ENCODE measurements at places on chromosomes 7 and 10.

GRCh38 chr7:31692871-31693270, 5.9 kb downstream of the PPP1R17 start:
- DNase-seq = no peak

DNA sequence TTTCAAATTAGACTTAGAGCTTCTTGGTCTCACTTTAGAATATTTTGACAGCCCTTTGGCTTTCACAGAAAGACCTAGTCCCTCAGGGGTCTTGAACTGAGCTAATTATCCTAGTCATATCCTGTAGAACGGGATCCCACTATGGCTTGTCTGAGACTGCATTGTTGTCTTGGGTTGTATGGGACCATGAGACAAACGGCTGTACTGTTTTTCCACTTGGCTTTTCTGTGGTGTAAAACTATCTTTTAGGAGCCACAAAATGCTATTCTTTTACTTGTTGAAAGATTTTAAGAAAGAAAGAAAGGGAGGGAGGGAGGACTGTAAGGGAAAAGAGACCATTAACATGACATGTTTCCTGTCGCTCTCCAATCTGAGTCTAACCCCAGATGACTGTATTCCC, 432.5 kb downstream of the AUTS2 start:
- DNase-seq = no peak

DNA sequence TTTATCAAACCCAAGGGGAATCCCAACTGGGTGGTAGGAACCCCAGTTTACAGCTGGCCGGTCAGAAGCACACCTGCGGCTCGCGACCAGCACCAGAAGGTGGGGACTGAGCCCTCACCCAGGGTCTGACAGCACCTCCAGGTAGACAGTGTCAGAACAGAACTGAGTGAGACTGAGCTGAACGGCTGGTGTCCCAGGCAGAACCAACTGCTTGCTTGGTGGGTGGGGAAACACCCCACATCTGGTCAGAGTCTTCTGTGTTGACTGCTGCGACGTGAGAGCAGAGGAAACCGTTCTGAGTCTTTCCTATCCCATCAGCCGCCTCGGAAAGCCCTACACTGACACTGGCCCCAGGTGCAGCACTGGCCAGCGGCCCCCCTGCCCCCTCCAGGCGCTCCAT, 160.7 kb downstream of the MAD1L1 start:
- DNase-seq = no peak

GRCh38 chr10:124081547-124082140, 11.8 kb downstream of the CHST15 start:
- DNase-seq = no peak

DNA sequence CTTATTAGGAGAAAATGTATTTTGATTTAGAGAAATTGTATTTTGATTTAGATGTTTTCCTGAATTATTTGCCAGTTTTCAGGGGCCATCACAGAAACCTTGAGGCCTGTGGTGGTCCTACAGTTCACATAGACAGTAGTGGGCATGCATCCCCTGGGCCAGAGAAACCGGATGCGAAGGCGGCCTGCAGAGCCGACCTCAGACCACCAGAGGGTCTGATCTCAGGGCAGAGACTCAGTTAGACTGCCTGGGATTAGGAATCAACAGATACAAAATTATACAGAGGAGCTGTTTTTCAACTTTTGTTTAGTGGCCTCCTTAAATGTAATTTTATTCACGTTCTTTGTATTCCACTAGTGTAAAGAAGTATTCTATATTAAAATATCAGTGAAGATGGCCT, 158.4 kb downstream of the PAXIP1 start:
- DNase-seq = no peak

GRCh38 chr10:11276449-11276990, 258.8 kb downstream of the CELF2 start:
- no peak for DNase-seq

DNA sequence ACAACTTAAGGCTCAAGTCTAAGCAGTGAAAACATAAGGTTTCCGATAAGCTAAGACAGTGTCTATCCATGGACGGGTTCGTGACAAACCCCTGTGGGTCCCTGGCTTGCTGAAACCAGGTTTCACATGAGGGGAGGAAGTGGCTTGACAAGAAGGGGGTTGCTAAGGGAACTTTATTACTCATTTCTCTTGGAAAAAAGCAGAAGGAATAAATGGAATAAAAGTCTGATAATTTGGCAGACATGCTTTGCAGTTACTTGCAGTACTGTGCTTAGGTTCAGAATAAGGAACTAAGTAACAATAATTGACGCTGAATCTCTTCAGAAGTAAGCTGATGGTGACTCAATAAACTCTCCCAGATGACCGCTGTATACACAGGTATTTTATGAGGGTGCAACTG, 34.7 kb downstream of the RBM17 start:
- no peak for DNase-seq

DNA sequence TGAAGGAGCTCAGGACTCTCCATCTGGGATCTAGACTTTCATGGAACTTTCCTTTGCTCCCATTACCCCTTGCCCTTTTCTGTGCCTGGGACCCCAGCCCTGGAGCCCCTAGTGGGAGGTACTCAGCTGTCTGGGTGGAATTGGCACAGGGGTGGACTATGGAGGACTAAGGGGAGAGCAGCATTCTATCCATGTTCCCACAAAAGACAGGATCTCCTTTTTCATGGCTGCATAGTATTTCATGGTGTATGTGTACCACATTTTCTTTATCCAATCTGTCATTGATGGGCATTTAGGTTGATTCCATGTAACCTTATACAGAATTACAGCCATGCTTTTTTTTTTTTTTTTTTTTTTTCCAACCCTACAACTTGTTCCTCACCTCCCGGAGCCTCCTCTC, 89.1 kb downstream of the GALNT17 start:
- no peak for DNase-seq

- no peak for DNase-seq
These were observed 285.5 kb downstream of the HPSE2 start for GRCh38 chr10:98950106-98950505.

DNA sequence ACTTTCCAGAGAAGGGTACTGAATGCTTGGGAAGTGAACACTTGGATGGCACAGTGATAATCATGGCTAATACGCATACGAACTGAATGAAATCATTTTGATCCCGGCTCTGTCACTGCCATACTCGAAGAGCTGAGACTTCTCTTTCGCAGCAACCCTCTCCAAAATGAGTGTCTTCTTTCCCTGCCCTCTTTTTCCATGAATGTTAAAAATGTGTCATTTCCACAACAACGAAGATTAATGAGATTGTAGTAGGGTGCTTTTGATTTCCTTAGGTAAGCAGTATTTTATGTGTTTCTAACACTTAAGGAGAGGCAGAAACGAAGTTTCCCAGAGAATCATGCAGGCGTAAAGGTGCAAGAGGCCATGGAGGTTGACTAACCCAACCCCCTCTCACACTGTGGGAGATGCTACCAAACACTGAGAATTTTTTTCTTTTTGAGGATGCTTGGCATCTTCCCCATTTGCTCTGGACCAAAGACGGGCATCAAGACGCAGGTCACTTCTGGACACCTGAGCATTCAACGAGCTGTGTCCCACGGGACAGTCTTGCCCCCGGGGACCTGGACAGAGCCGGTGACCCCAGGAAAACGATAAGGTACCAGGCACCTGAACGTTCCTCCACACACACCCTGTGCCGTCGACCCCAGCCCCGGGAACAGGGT, 823 bp downstream of the COPG2 start:
- no peak for DNase-seq

GRCh38 chr7:105691082-105691679, 109.9 kb upstream of the EFCAB10 start:
- DNase-seq = no peak

DNA sequence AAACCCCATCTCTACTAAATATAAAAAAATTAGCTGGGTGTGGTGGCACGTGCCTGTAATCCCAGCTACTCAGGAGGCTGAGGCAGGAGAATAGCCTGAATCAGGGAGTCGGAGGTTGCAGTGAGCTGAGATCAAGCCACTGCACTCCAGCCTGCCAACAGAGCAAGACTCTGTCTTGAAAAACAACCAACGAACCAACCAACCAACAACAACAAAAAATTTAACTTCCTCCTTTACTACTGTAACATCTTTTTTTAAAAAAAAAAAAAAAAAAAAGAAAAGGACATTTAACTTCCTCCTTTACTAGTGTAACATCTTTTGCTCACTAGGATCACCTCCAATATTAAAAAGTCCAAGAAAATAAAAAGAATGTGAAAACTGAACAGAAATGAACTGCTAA, 92.3 kb upstream of the TMEM168 start:
- DNase-seq = no peak

DNA sequence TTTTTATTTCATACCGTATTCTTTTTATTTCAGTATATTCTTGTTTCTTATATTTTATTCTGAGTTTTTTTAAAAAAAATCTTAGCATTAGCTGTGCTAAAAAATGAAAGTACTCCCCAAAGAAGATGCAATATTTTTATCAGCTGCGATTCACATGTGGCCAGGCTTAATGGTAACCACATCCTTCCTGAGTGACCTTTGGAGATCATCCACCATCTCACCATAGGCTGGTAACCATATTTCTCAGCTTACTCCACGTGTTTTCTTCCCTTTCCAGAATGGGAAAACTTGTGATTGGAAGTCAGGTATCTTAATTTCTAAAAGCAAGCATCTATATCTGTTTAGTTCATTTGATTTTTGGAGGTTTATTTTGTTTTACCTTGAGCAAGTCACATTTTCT, 18.8 kb upstream of the LIPM start:
- no peak for DNase-seq

DNA sequence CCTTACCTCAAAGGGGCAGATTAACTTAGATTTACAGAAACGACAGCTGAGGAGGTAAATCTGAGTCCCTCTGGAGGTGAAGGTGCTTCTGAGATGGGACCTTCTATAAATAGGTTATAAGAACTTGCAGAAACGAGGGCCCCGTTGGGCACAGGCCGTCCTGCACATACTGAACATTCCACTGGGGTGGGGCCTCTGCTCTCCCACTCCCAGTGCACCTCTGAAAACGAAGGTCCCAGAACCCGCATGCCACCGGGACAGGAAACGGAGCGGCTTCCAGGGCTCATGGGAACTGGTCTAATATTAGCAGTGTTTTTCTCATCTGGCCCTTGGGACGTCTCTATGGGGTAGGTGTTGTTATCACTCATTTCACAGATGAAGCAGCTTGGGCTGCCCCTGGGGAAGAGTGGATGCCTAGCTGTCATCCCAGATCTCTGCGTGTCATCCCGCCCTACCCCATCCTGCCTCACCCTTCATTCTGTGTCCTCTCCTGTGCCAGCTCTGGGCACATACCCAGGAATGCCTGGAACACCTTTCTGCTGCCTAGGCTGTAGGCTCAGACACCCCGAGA, 19.6 kb downstream of the C10orf62 start:
- no peak for DNase-seq

DNA sequence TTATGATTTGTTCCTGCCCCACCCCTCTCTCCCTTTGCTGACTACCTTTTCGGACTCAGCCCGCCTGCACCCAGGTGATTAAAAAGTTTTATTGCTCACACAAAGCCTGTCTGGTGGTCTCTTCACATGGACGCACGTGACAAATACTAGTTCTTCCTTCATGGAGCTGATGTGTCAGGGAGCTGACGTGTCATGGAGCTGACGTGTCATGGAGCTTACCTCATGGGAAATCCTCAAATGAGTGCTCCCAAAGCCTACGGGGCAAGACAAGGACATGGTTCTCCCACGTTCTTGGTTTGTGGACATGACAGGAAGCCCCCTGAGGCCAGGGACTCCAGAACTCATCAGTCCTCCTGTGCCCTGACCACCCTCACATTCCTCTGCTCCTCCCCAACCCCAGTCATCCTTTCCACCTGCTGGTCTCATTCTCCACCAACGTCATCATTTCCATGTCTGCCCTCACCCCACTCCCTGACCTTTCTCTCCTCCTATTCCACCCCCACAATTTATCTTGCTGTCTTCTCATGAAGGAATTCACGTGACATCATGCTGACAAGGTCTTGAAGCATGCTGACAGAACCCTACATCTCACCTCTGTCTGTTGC, 261.3 kb downstream of the TCERG1L start:
- DNase-seq = no peak

GRCh38 chr10:49435225-49435624, 39.3 kb upstream of the DRGX start:
- no peak for DNase-seq

DNA sequence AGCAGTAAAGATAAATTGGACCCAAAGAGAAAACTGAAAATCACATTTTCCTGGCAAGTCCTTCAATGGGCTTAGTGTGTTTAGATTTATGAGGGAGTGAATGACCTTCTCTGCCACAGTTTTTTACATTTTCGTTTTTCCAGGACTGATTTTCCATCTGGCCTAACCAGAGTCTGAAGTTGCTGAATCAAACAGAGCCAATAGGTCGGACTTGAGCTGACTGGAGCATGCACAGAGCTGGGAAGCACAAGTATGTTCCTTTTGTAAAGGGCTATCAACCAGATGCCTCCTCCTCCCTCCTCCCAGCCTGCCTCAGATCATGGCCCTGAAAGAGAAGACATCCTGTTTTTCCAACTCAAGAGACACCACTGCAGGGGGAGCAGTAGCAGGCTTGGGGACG, 126.0 kb upstream of the ANKRD1 start:
- DNase-seq = no peak

GRCh38 chr7:151146761-151147160, 20.7 kb downstream of the GBX1 start:
- no peak for DNase-seq

- no peak for DNase-seq
These were observed 264.4 kb downstream of the ETV1 start for GRCh38 chr7:13724977-13725566.

DNA sequence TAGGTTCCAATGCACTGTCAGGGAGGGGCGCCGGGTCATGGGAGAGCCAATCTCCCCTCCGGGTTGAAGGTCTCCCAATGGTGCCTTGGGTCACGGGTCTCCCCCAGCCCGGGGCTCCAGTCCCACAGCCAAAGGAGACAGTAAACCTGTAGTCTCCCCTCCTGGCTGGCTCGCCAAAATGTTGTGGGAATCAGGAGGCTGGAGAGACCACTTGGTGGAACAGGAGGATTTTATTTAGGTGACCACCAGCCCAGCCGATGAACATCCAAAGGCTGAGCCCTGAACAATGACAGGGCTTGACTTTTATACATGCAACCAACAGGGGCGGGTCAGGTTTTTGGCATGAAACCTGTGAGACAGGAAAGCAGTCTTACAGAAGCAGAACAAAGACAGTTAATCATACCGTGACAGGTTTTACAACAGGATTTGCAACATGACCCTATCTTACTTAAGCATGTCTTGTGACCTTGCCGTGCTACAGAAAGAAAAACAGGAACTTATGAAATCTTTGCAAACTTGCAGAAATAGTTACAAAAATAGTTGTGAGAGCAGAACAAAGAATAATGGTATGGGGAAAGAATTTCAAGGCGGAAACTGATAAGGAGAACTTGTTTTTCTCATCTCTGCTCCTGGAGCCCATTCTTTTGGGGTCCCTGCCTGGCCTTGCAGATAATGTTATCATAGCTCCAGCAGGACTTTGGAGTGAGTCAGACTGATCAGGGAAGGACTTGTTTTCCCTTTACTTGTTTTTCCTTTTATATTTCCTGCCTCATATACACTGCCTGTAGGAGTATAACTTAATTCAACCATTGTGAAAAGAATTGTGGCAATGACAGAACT, 7.1 kb downstream of the ERV3-1 start:
- DNase-seq = peak; percentile 84

- DNase-seq = no peak
These were observed 1181.6 kb downstream of the DNAJB9 start for GRCh38 chr7:109751241-109751640.
